DMS79 (cell line): ENCODE measurements at places on chromosomes 12 and 14.
A peak's percentile ranks its signal among the peaks of the same experiment; 100 is the strongest.

GRCh38 chr12:48280572-48280971 is 70.1 kb downstream of the ZNF641 start:
- DNase-seq: no peak

- DNase-seq: no peak
Observed at GRCh38 chr12:29957835-29958234, 174.1 kb upstream of the TMTC1 start.

DNA sequence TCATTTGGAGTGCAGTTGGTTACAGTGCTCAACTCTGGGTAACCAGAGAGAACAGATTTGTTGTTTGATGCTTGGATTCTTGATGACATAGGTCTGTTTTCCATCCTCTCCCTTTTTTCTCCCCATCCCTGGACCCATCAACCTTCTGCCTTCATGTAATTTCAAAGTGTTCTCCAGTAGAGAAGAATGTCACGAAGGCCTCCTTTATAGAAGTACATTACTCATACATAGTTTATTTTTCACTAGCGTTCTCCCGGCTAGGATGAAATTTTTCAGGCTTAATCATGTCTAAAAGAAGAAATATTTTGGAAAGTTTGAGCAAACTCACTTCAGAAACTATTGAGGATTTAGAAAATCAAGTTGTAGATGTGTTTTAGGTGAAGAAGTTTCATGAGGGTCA is 20.9 kb upstream of the APPL2 start:
- no peak for DNase-seq

DNA sequence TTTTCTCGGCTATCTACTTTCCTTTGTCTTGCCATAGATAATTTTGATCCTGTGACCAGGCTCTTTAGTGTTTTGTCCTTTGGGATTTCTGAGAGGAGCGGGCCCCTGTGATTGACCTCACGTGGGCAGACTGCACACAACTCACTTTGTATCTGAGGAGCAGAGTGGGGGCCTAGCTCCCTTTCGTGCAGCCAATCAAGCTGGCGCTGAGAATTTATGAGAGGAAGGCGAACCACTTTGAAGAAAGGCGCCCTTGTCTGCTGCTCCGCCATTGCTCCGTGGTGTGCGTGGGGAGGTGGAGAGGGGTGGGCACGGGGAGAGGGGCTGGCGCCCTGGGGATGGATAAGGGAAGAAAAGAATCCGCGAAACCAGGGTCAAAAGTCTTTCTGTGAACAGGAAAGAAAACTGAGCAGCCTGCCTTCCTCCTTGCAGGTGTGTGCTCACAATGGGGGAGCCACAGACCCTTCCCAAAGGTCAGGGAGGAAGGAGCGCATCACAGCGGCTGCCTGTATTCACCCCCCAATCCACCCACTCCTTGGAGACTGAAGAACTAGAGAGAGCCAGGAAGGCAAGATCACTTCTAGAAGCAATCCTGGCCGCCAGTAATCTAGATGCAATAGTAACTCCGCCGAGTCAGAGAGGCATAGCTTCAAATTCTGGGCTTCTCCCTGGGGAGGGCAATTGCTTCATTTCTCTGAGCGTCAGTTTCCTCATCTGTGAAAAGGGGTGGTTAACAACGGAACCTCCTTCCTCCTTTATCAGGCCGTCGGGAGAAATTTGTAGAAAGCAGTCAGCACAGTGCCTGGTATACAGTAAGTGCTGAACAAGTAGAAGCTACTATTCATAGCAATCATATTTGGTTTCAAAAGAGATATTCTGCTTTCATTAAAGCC is 24.9 kb upstream of the MED13L start:
- no peak for DNase-seq

DNA sequence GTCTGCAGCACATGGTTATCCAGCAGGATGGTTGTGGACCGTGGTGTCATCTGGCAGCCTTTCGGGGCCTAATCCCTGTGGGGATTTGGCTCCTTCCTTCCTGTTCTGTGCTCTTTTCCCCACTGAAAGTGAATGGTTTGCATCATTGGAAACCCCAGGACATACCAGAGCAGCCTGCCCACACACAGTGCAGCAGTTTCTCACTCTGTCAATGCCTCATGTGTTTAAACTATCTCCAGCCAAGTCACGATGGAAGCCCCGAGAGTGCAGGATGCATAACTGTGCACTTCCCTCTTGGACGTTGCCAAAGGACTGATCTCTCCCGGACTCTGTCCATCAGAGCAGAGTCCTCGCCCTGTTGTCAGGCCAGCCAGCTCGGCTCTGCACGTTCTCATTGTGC is 29.0 kb upstream of the AMN start:
- no peak for DNase-seq

DNA sequence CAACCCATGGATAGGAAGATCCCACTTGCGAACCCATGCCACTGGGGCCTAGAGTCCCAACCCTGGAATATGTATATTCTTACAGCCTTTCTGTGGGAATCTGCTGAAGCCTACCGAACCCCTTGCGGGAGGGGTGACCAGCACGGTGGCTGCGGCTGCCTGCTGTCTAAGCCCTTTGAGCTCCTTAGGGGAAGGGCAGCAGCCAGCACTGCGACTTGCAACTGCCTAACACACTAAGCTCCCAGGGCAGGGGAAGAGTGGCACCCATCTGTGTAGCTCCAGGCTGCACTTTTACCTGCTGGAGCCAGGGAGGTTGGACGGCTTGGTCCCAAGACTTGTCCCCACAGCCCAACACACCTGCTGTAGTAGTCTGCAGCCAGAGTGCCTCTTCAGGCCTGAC is 1968.7 kb upstream of the FLRT2 start:
- DNase-seq: no peak

- DNase-seq: no peak
Observed at GRCh38 chr14:20608383-20609110, 17.4 kb upstream of the RNASE12 start.

- peak; percentile 40 for DNase-seq
Observed at GRCh38 chr12:30806989-30807694, 52.4 kb upstream of the CAPRIN2 start.

DNA sequence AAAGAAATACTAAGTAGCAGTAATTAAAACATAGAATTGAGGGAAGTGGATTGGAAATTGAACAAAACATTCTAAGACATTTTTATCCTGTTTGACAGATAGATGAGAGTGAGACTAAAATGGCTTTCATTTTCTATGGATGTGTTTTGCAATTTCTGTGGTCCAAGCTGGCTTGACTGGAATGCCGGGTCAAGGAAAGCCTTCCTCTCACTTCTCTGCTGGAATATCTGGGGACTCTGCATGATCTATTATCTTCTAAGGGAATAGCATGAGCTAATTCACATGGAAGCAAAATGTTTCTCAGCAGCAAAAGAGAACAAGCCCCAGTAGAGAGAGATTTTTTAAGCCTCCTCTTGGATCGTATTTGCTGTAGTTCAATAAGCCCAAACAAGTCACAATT is 407.9 kb upstream of the ATXN7L3B start:
- DNase-seq: no peak

DNA sequence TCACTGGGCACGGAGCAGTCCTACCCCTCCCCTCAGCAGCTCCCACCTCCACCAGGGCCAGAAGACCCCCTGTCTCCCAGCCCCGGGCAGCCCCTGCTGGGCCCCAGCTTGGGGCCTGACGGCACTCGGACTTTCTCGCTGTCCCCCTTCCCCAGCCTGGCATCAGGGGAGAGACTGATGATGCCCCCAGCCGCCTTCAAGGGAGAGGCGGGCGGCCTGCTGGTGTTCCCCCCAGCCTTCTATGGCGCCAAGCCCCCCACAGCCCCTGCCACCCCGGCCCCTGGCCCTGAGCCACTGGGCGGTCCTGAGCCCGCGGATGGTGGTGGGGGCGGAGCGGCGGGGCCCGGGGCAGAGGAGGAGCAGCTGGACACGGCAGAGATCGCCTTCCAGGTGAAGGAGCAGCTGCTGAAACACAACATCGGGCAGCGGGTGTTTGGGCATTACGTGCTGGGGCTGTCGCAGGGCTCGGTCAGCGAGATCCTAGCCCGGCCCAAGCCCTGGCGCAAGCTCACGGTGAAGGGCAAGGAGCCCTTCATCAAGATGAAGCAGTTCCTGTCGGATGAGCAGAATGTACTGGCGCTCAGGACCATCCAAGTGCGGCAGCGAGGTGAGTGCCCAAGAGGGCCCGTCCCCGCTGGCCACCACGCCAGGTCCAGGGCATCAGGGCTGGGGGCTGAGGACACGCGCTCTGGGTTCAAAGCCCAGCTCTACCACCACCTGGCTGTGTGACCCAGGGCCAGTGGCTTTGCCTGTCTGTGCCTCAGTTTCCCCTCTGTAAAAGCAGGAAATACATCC is 58.6 kb downstream of the PHETA1 start:
- DNase-seq: no peak

GRCh38 chr12:16553457-16553856 is 52.5 kb downstream of the LMO3 start:
- no peak for DNase-seq
